Dermis blood vessel endothelial cell (primary cell): ENCODE measurements at places on chromosomes 11 and 22.

DNA sequence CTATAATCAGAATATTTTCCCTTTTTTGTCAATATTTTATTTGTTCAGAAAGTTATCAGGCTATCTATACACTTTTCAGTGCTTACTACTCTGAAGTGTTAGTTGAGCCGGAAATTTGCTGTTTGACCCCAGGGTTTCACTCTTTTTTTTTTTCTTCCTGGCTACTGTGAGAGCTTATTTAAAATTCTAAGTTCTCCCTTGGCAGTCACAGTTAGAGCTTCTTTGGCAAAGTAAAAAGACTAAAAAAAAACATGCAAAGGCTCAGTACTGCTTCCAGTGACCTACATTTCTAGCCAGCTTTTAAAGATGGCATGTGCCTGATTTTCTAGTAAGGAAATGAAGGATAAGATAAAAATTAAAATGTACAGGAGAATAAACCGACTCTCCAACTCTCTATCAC lies 48.4 kb downstream of the ELP4 start:
- peak; percentile 68 for DNase-seq

DNA sequence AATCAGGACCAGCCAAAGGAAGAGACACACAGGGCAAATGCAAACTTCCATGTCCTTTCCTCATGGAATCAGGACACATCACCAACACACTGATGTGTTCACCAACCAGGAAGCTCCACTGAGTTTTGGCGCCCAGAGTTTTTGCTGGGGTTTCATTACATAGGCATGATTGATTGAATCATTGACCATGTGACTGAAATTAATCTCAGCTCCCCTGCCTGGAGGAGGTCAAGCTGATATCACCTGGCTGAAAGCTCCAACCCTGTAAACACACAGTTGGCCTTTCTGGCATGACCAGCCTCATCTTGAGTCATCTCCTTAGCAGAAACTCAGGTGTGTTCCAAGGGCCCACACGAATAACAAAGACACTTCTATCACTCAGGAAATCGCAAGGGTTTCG lies 133.2 kb downstream of the TRIM29 start:
- DNase-seq, result no peak

- no peak for DNase-seq
These were observed 74.8 kb downstream of the MICAL2 start for GRCh38 chr11:12185106-12185690.

- no peak for DNase-seq
These were observed 18.0 kb upstream of the POU2AF1 start for GRCh38 chr11:111397034-111397433.

DNA sequence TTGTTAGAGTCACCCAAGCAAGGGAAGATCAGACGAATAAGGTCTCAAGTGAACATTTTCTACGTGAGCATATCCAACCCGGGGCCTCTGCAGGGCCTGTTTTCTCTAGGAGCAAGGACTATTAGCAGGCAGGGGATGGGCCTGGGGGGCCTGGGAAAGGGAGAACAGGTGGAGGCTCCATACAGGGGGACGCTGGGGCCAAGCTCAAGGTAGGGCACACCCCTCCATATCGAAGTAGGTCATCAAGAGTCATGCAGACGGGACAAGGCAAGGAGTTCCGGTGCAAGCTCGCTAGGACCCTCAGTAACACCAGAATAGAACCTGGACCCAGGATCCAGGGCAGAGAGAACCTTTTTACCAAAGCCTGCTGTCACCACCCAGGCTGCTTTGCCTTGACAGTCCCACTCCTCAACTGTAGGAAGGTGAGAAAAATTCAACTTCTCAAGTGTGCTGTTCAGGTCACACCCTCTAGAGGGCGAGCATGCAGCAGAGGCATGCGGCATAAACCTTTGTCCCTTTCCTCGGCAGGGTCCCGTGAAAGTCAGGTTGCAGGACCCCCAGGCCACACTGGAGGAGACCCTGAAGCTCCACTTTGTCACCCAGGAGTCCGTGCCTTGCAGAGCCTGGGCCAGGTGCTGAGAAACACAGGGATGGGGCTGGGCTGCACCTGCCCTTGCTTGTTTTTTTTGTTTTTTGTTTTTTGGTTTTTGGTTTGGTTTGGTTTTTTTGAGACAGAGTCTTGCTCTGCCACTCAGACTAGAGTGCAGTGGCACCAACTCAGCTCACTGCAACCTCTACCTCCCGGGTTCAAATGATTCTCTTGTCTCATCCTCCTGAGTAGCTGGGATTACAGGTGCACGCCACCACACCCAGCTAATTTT lies 8.6 kb upstream of the APOBEC3B start:
- DNase-seq, result peak; percentile 65

- DNase-seq, result peak; percentile 79
These were observed 36.7 kb downstream of the TPST2 start for GRCh38 chr22:26553056-26553752.

GRCh38 chr11:100932474-100933100 lies 197.0 kb downstream of the PGR start:
- DNase-seq, result peak; percentile 45

DNA sequence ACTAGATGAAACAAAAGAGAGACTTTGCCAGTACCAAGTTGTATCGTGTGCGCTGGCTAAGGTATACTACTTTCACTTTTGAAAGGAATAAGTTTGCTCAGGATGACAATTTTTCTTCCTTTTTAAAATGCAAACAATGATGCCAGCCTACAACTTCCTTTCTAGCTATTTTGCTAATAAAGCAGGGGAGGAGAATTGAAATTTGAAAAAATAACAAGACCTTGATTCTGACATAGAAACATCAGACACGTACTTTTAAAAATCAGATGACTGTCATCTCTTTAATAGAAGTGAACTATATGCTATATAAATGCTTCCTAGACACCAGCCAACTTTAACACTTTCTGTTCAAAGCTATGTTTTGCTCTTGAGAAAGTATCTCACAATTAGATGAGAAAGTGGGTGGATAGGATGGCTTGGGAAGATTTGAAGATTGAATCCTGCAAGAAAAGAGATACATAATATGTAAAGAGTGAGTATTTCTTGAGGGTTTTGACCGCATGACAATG lies 41.7 kb upstream of the BLID start:
- DNase-seq, result peak; percentile 59

GRCh38 chr22:29352778-29353177 lies 35.6 kb downstream of the AP1B1 start:
- DNase-seq, result no peak

- DNase-seq, result no peak
These were observed 59.0 kb downstream of the ZC3H12C start for GRCh38 chr11:110152199-110152598.

- no peak for DNase-seq
These were observed 35.4 kb upstream of the WNT7B start for GRCh38 chr22:46012182-46012880.

GRCh38 chr11:79663017-79663416 lies 222.2 kb upstream of the TENM4 start:
- no peak for DNase-seq

GRCh38 chr11:120117991-120118390 lies 19.9 kb downstream of the TRIM29 start:
- DNase-seq, result no peak

- DNase-seq, result no peak
These were observed 36.5 kb upstream of the ARFGAP3 start for GRCh38 chr22:42893371-42894150.

GRCh38 chr11:63532799-63533475 lies 3.7 kb upstream of the PLAAT4 start:
- DNase-seq, result no peak

DNA sequence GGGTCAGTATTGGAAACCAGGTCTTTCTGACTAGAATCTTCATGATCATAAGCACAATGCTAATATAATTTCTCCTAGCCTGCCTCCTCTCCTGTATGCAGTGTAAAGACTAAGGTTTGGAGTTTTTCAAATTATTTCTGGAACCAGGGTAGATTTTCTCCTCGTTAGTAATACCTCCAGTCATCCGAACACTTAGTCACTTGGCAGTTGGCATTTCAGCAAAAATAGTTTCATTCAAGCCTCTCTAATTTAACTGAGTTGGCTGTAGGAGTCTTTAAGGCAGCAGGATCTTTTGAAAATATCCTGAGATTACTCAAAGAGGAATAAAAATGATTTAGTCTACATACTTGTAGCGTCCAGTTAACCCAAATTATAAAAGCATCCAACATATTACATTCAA lies 6.3 kb downstream of the TYR start:
- DNase-seq, result no peak

DNA sequence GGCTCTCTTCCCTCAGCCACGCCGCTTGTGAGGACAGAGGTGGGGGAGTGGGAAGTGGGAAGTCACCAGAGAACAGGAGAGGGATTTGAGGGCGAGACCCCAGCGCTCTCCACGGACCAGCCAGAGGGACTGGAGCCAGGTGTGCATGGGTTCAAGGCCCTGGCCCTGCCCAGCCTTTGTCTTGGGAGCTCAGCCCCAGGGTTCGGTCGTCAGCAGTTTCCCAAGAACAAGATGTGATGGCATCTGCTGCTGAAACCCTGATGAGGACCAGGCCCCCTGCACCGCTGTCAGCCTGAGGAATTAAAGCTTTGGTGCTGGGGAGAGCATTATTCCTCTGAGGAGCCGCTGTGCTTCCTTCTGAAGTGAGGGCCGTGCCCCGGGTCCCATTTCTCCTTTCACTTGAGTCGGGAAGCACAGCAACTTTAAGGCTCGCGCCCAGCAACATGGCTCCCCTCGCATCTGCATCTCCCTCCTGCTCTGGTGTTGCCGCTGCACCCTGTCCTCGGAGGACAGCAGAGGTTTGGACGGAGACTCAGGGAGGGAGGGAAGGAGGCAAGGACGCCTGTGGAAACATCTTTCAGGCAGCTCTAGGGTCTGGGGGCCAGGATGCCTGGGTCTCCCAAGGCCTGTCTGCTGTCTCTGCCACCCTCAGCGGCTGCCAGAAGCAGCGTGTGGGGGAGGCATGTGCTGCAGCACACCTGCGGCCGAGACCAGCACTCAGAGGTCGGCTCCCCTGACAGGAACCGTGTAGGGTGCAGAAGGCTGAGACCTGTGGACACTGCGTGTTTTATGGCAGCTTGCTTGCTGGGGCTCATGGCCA lies 3.8 kb downstream of the IFITM5 start:
- DNase-seq, result no peak

DNA sequence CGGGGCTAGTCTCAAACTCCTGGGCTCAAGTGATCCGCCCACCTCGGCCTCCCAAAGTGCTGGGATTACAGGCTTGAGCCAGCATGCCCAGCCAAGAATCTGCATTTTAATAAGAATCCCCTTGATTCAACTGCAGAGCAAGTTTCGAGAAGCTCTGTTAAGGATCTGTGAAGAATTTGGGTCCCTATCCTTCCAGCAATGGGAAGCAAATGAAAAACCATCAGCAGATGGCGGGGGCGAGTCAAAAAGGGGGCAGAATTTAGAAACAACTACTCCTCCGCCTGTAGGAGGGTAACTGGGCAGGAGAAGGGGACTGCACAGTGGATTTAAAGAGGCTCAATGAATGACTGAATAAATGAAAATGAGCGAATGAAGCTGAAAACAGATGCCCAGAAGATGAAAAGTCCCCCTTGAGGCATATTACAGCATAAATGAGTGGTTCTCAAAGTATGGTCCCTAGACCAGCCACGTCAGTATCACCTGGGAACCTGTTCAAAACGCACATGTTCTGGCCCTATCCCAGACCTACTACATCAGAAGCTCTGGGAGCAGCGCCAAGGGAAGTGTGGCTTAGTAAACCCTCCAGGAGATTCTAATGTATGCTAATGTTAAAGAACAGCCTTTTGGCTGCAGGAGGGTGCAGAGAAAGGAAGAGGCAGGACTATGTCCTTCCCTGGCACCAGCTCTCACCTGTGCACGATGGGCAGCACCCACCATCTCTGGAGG lies 15.0 kb downstream of the VWCE start:
- DNase-seq, result no peak

GRCh38 chr22:29275819-29276565 lies 7.9 kb downstream of the EWSR1 start:
- no peak for DNase-seq

DNA sequence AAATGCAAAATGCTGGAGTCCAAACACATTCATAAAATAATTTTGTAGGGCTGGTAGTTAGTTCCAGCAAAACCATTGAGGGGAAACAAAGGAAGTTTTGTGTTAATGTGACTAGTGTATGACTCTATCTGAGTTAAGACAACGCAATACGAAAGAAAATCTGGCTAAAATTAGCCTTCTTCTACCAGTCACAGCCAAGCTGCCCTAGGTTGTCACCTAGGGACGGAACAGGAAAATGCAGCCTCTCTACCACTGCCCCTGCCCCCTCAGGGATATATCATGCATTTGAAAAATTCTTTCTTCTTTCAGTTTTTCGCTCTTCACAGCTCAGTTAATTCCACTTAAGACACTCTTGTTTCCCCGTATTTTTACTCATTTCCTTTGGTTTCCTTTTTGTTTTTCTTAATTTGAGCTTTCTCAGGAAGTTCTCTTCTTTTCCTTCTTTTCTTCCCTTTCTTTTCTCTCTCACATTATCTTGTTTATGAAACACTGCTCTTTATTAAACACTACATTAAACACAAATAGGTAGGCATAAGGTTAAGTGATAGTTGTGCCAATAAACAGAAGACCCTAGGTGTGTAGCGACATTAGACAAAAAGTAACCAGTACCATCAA lies 30.6 kb downstream of the KIRREL3 start:
- no peak for DNase-seq
